Stimulated activated CD4-positive, alpha-beta T cell treated with anti-CD3 and anti-CD28 coated beads, TNF-alpha, amount 100 ng/mL, for 4 hours (primary cell): ENCODE measurements at places on chromosomes 6 and 20.

GRCh38 chr6:51640021-51640420, 447.4 kb downstream of the PKHD1 start:
- no peak for DNase-seq

- no peak for DNase-seq
Observed at GRCh38 chr6:137868721-137869548, 1.9 kb downstream of the TNFAIP3 start.

DNA sequence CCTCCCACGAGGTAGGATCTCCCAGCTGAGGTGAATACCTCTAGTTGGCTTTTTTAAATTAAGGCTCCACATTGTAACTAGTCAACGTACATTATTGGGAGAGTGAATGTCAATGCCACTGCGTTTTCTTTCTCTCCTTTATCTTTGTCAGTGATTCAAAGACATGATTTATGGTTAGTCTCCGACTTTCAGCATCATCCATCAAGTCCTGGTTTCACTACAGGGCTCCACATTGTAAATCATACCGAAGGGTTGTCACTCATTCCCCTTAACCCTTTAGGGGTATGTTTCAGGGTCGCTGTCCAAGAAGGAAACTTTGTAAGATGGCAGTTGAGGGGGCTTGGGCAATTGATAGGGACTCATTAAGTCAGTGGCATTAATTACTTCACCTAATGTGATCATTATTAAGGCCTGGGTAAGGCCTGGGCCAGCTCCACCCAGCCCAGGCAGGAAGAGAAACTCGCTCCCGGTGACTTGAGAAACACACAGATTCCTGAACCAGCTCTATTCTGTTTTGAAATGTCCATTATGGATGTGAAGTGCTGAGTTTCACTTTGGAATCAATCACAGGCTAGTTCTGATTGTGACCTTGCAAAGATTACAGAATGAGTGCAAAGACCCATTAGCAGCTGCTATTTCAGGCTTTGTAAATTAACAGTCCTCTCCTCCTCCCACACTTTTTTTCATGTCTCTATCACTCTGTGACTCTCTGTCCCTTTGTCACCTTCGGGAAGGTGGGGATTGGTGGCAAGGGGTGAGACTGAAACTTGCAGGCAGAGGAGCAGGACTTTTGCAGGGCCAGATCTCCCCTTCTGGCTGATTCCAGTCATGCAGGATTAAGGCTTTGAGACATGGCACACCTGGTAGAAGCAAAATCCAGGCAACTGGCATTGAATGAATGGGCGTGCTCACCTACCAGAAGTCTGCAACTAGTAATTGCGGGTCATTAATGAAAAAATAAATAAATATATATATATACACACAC, 222.4 kb downstream of the TSHZ2 start:
- DNase-seq: no peak

- no peak for DNase-seq
Observed at GRCh38 chr6:5142915-5143314, 57.8 kb downstream of the PPP1R3G start.

GRCh38 chr6:141359953-141360352, 772.8 kb upstream of the GJE1 start:
- no peak for DNase-seq

DNA sequence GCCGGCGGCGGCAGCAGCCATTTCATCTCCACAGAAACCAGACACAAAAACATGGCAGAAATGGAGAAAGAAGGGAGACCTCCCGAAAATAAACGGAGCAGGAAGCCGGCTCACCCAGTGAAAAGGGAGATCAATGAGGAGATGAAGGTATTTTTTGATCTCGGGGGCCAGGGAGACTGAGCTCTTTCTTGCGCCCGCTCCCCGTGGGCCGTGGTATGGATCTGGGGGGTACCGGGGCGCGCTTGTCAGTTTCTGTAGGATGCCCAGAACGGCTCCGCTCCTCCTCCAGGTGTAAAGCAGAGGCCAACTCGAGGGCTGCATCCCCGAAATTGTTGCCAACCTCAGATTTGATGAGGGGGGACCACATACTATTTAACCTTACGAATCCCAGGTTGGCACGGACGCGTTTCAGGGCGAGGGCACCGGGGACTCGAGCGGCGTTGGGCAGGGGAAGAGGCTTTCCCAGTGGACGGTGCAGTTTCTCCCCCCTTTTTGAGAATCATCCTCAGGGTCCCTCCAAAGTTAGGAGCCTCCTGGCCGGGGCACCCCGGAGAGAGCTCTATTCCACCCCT, 735 bp downstream of the SOBP start:
- no peak for DNase-seq

GRCh38 chr6:83260577-83260976, 67.4 kb downstream of the RWDD2A start:
- no peak for DNase-seq
